Large intestine (tissue), 12 donors: ENCODE measurements at places on chromosomes 1 and 21.

DNA sequence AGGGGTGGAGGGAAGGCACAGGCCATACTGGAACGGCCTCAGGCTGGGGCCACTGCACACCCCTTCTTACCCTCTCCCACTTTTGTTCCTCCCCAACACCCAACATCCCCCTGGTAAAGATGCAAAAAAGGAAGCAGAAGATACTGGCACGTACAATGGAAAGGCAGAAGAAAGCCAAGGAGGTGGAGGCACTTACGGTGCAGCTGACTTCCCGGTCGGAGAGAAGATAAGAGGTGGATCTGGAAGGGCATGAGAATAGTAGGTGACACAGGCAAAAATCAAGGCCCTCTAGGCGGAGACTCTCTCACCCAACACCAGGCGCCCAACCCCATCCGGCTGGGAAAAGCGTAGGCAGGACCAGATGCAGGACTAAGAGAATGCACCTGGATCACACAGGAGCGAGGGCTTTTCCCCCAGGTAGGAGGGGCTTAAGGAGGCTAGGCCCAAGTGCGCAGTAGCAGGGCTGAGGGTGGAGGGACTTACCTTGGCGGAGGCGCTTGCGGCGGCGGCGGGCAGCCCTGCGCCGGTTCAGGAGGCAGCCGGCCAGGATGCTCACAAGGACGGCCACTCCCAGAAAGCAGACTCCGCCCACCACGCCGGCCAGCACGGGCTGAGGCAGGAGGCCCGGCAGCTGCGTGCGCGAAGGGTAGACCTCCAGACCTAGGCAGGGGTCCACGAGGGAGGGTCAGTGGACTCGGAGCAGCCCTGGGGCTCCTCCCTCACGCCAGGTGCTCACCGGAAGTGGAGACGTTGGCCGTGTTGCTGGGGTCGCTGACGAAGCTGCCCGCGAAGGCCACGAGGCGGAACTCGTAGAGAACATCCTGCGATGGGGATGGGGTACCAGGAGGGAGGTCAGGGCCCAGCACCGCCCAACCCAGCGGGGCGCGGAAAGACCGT lies 4.1 kb upstream of the TAGLN2 start:
- no peak for DNase-seq

DNA sequence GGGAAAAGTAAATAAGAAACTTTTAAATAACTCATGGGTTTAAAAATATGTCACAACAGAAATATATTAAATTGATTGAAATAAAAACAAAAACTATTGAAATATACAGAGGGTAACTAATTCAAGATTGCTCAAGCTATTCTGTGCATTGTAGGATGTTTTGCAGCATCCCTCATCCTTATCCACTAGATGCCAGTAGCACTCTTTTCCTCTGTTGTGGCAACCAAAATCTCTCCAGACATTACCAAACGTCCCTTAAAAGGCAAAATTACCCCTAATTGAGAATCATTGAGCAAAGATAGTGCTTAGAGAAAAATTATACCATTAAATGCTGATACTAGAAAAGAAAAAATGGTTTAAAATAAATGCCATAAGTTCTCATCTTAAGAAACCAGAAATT lies 682.6 kb downstream of the RWDD3 start:
- no peak for DNase-seq

DNA sequence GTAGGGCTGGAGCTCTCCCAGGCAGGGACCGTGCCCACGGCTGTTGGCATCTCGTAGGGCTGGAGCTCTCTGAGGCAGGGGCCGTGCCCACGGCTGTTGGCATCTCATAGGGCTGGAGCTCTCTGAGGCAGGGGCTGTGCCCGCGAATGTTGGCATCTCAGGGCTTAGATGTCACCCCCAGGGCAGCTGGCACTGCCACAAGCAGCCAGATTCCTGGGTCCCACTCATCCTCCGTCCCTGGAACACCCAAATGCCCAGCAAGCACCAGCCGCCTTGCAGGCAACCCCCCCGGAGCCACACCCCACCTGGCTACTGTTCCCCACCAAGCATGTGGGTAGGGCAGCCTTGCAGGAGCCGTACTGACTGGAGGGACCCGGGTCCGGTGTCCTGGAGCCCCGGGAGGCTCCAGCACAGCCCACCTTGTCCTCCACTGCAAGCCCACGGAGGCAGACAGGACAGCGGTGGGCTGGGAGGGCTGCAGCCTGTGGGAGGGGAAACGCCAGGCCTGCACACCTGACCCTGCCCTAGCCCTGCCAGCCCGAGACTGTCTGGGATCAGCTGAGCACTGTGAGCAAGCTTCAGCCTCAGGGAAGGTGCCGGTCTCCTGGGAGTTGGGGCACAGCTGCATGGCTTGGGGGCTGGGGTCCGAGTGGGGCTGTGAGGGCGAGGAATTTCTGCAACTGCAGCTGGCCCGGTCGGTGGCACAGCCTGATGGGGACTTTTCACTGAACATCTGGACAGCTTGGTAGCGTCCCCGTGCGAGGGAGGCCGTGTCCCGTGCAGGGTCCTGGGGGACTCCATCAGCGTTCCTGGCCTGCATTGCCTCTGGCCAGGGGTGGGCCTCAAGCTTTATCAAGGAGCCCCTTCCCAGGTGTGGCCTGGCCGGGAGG lies 53.6 kb downstream of the COL18A1 start:
- no peak for DNase-seq

DNA sequence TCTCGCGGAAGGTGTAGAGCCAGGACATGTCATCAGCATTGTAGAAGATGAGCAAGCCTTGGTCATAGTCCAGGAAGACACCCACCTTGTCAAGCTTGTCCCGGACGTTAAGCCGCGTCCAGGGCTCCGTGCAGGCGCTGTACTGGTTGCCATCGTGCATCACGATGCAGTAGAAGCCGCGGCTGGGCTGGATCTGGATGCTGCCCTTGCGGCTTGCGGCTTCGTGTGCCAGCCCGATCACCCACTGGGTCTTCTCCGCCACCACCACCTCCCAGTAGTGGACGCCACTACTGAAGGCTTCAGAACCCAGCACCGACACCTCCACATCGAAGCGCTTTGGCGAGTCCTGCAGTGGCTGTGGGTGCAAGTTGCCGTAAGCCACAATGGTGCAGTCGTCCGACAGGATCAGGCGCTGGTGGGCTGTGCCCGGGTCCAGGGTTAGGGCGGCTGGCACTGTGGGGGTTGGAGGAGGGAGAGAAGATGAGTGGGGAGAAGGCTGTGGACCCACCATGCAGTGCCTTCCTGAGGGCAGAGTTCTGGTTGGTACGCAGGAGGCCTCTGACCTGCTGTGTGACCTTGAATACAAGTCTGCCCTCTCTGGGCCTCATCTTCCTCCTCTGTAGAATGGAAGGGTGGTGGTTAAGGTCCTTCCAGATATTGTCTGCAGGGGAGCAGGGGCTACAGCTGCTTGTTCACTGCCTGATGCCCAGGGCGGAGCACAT lies 34.4 kb downstream of the TRIM62 start:
- no peak for DNase-seq

GRCh38 chr21:32452641-32453040 lies 40.1 kb downstream of the EVA1C start:
- DNase-seq: no peak

DNA sequence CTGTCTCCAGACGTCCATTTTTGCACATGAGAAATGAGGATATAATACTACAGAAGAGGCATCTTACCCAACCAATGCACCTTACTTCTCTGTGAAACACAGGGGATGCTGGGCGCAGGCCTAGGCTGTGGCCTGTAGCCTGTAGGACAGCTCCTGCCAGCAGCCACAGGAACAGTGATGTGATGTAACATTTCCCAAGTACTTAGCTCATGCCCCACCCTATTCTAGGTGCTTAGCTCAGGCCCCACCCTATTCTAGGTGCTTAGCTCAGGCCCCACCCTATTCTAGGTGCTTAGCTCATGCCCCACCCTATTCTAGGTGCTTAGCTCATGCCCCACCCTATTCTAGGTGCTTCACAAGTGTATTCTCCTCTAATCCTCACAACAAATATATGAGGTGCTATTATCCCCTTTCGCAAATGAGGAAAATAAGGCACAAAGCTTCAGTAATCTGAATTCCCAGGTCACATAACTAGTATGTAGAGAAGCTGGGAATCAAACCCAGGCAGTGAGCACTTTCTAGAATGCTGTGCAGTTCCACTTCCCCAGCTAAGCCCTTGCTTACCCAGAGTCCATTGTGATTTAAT lies 4.6 kb upstream of the NAXE start:
- no peak for DNase-seq

DNA sequence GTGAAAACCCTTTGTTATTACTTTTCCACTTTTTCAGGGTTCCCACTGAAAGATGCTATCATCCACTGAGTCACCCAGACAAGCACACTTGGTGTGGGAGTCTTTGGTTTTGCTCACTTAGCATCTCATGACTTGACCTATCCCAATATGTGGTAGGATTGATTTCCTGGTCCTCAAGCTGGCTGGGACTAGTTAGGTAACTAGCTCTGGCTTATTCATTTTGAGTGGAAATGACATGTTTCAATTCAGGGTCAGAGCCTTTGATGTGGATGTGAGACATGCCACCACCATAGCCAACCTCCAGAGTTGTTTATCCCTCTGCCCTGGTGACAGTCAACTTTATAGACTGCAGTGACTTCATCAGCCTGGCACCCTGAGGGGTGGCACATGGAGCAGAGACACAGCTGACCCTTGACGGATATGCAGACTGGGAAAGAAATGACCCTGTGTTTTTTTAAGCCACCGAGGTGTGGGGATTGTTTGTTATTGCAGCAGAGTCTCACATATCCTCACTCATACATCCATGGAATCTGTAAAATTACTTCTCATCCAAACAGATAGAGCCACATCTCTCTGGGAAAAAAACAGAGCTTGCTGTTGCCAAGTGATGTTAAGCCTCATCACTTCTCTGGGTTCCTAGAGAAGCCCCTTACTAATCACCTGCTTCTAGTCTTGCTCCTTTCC lies 699.9 kb downstream of the MATN1 start:
- no peak for DNase-seq

GRCh38 chr1:151367658-151368392 lies 4.7 kb downstream of the SELENBP1 start:
- DNase-seq: no peak

- no peak for DNase-seq
Measured at GRCh38 chr21:44377922-44378645, 24.7 kb downstream of the TRPM2 start.

- DNase-seq: no peak
Measured at GRCh38 chr1:46077644-46078043, 54.8 kb downstream of the PIK3R3 start.

GRCh38 chr1:33848205-33848937 lies 15.5 kb upstream of the HMGB4 start:
- DNase-seq: no peak

DNA sequence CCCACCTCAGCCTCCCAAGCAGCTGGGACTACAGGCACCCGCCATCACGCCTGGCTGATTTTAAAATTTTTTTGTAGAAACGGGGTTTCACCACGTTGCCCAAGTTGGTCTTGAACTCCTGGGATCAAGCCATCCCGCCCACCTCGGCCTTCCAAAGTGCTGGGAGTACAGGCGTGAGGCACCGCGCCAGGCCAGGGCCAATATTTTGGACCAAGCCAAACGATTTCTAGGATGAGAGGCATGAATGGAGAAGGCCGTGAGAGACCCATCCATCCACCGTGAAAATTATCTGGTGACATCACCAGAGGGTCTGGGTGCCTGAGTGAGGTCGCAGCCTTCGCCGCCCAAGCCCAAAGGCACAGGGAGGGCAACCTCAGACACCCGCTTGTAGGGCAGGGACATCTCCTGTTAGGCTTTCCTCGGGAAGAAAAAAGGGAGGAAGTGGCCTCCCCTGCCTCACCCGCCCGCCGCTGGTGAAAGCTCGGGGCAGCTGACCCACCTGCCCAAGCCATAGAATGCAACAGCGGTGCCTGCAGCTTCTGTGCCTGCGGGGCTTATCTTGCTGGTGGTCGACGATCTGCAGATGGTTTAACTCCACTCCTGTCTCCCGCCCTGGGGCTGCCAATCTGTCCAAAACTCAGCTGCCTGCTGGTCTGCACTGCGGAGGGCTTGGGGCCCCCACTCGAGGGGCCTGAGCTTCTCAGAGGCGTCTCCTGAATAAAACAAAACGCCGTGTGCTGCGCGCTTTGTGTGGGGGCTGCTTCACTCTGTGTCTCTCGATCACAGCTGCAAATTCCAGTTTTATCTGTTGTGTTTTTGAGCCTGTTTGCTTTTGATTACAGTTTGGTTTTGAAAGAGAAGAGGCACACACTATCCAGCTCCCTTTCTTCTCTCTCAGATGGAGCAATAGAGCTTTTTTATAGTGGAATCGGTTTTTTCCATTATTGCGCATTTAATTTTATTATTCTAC lies 85.8 kb downstream of the MRPS6 start:
- no peak for DNase-seq

- DNase-seq: no peak
Measured at GRCh38 chr1:15429701-15430149, 8.5 kb upstream of the CTRC start.

DNA sequence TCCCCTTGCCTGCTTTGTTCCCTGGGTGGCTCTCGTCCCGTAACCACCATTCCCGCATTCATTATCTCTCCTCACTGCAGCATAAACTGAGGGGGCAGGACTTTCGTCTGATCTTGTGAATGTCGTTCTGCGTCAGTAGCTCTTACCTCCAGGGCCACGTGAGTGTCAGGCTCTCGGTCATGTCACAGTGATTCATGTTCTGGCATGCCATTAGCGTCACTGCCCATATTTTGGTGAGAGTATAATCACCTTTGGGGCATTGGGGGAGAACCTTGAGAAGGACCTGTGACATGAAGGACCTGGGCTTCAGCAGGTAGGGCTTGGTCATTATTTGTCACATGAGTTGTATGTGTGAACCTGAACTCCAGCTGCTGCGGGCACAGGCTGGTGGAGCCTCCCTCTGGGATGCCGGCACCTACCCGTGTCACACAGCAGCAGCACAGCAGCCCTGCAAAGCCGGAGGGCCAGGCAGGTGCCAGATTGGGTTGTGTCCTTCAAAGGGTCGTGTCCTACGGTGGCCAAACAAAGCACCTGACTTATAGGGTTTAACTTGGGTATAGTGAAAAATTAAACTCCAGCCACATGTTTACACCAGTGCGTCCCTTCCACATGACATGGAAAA lies 68.5 kb downstream of the BACE2 start:
- DNase-seq: no peak

GRCh38 chr1:218301217-218301616 lies 16.1 kb downstream of the RRP15 start:
- no peak for DNase-seq

GRCh38 chr1:200888349-200888838 lies 6.3 kb upstream of the INAVA start:
- no peak for DNase-seq

DNA sequence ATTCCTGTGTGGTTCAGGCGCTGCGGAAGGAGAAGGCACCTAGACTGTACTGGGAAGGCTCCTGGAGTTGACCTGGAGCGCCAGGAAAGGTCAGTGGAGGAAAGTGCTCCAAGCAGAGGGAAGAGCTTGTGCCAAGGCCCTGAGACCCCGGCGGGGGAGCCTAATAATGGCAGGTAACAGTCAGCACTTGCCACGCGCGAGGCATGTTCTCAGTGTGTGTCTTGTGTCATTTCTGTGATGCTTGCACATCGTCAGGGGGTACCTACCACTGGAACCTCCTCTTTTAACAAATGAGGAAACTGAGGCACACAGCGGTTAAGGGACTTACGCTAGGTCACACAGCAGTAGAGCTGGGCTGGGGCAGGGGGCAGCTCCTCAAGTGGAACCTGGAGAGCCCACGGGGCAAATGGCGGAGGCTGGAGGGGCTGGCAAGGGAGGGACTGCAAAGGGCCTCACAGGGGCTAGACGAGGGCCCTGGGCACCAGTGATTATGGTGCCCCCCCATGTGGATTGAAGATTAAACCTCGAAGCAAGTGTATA lies 976 bp upstream of the BMP8B start:
- DNase-seq: no peak

GRCh38 chr21:44628707-44629391 lies 2.0 kb downstream of the KRTAP10-9 start:
- no peak for DNase-seq

- DNase-seq: no peak
Measured at GRCh38 chr1:39672551-39672947, 642 bp upstream of the NT5C1A start.

- no peak for DNase-seq
Measured at GRCh38 chr1:228929476-228930027, 194.3 kb downstream of the RHOU start.
